Activated CD4-positive, alpha-beta T cell treated with anti-CD3 and anti-CD28 coated beads, Interleukin-2, Interleukin-4, amounts not matched to agents 100 ng/mL and 50 ng/mL, durations not matched to agents 16 hours and 8 hours (primary cell): ENCODE measurements at places on chromosomes 3 and 15.

GRCh38 chr3:26091626-26092025 lies 301.7 kb downstream of the OXSM start:
- DNase-seq: no peak

DNA sequence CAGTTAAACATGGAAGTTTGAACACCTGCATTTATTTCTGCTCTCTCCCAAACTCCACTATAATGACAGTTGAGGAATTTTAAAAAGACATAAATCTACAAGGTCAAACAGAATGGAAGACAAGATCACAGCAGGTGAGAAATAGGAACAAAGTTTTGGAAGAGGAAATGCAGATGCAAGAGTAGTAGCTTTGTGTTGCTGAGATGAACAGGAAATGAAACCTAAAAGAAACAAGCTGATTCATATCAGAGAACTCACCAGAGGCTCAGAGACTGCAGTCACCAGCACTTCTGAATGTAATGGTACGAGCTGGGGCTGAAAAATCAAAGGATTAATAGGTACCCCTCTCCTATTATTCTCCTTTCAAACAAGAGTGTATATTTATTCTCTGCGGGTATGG lies 459.9 kb downstream of the RAP2B start:
- DNase-seq: peak; percentile 75

DNA sequence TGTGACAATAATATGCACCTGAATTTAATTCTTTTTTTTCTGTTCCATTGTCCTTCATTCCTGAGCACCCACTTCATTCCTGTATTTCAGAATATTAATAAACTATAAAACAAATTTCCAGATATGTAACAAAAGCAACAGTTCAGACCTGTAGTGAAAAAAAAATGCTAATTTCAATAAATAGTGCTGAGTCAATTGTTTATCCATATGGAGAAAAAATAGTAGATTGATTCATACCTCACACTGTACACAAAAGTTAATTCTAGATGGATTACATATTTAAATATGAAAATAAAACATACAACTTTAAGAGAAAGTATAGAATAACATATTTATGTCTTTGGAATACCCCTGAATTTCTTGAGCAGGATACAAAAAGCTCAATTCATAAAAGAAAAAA lies 43.9 kb upstream of the KCNH8 start:
- DNase-seq: no peak

GRCh38 chr15:51051776-51052175 lies 42.9 kb downstream of the TNFAIP8L3 start:
- no peak for DNase-seq

- DNase-seq: no peak
Observed at GRCh38 chr15:73233623-73234022, 135.1 kb downstream of the HCN4 start.

- DNase-seq: no peak
Observed at GRCh38 chr15:48634893-48635292, 10.6 kb downstream of the FBN1 start.

GRCh38 chr15:45224621-45225217 lies 27.3 kb upstream of the SLC28A2 start:
- DNase-seq: no peak

GRCh38 chr3:175598740-175599139 lies 739.6 kb downstream of the NAALADL2 start:
- DNase-seq: no peak

- DNase-seq: no peak
Observed at GRCh38 chr15:95247071-95247984, 1016.0 kb downstream of the MCTP2 start.

GRCh38 chr3:144466114-144466513 lies 494.5 kb downstream of the DIPK2A start:
- no peak for DNase-seq

GRCh38 chr3:59473636-59474035 lies 423.8 kb upstream of the CFAP20DC start:
- DNase-seq: no peak

GRCh38 chr15:77854980-77855379 lies 222.3 kb upstream of the LINGO1 start:
- no peak for DNase-seq

DNA sequence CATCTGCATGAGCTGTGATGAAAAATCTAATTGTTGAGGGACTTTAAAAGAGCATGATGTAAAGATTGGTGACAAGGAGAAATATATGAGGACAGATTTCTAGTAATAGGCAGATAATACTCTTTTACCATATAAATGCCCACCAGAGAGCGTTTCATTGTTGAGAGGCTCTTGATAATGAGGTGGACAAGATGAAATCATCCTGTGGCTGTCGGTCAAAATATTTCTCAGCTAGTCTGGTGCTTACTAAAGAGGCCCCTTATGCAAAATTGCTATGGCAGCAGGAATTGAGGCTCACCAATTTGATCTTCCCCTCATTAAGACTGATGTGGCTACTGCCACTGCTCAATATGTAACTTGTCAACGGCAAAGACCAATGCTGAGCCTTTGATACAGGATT lies 225.0 kb upstream of the RASGRP1 start:
- no peak for DNase-seq

DNA sequence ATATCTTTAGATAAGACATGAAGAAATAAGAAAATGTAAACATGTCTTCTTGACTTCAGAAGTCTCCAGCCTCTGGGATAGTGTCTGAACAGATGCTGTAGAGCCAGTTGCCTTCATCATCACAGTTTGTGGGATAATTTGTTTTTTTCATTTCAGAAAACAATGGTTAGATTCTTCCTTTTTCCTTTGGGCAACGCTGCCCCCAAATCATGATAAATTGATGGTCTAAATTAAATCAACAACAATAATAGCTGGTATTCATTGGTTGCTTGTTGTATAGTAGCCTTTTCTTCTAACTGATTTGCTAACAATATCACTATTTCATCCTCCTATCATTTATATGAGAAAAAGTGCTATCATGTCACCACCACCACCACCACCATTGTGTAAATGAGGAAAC lies 12.6 kb upstream of the SHQ1 start:
- no peak for DNase-seq

- no peak for DNase-seq
Observed at GRCh38 chr3:151101270-151101969, 16.0 kb downstream of the MED12L start.

DNA sequence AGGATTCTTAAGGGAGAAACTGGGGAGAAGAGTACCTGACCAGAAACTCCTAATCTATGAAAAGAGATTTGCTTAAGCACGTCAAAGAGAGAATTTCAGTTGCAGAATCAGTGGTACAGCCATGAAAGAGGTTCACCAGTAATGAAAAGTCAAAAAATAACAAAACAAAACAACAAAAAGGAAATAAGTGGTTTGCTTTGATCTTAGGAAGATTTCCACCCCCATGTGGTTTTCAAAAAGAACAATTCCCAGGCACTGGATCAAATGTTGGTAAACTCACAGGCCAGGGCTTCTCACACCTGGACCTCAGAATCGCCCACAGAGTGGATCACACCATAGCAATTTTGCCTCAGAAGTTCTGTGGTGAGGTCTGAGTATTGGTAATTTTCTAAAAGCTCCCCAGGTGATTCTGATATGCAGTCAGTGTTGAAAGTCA lies 67.5 kb downstream of the TMEM39A start:
- DNase-seq: peak; percentile 38

- no peak for DNase-seq
Observed at GRCh38 chr15:66123799-66124198, 129.8 kb downstream of the MEGF11 start.

- DNase-seq: no peak
Observed at GRCh38 chr15:101148166-101148880, 103.5 kb downstream of the CHSY1 start.

- DNase-seq: no peak
Observed at GRCh38 chr3:139292711-139293664, 50.8 kb upstream of the MRPS22 start.

DNA sequence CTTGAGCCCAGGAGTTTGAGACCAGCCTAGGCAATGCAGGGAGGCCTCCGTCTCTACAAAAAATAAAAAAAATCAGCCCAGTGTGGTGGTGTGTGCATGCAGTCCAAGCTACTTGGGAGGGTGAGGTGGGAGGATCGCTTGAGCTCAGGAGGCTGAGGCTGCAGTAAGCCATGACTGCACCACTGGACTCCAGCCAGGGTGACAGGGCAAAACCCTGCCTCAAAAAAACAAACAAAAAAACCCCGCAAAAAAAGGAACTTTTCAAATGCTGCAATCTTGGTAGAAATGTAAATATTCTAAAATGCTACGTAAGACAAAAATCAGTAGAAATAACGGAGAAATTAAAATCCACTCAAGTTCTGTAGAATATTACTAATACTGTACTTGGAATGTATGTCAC lies 108.1 kb upstream of the MELTF start:
- DNase-seq: no peak
